ENCODE measurements at places on chromosomes 4 and X.

DNA sequence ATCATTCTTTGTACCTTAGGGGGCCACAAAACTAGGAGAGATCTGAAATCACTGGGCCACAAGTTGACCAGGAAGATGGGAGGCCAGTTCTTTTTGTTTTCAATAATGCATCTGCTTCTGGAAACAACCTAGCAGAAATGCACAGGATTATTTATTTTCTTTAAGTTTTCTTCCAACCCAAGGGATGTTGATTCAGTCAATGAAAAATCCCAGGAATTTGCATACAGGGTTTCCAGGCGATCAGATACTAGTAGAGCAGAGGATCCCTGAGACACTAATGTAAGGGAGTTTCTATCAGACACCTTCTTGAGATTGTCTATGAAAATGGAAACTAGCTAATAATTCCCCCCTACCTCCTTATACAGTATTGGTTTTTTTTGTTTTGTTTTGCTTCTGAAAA lies 7.4 kb downstream of the ATOH1 start:
- DNase-seq, result no peak

DNA sequence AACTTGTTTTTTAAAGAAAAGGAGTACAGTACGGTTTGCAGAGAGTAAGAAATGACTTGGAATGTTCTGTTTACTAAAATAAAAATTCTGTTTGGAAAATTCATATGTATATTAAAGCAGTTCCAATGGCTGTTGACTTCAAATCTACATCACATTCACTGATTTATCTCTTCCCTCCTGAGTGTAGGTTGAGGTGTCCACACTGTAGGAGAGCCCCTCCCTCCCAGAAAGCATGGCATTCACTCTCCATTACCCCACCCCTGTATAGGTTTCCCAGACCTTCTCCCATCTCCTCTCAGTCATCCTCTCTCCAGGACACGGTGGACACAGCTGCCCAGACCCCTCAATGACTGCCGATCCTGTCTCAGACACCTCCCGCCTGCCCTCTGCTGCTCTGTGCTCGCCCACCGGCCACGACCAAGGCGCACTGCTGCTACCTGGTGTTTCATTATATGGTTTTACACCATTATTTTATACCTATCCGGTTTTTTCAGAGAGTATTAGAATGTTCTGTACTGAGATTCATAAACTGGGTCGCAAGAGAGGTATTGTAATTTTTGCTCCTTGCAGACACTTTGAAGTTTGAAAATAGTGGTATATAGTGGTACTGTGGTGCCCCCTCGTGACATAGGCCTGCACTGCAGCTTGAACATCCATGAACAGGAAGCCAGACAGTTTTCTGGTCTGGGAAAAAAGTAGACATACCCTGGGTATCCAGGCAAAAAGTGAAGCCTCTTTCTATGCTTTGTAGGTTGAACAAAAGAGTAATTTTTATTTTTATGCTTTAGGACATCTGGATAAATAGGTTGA lies 38.8 kb upstream of the BEX4 start:
- DNase-seq, result peak; percentile 55

DNA sequence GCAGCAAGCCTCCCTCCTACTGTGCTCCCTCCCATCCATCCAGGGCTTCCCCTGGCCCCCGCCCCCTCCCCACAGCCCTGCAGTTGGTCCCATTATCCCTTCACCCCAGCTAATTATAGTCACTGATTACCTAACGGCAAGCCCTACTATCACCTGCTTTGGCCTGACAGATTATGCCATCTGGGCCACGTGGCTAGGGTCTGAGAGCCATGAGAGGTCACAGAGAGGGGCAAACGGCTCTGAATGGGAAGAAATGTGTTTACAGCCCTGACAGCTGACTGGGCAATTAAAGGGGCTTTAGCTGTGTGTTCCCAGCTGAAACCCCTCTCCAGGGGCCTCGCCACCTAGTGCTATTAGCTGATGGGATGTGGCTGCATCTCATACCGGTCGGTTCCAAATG lies 134.4 kb upstream of the CPEB2 start:
- DNase-seq, result no peak

DNA sequence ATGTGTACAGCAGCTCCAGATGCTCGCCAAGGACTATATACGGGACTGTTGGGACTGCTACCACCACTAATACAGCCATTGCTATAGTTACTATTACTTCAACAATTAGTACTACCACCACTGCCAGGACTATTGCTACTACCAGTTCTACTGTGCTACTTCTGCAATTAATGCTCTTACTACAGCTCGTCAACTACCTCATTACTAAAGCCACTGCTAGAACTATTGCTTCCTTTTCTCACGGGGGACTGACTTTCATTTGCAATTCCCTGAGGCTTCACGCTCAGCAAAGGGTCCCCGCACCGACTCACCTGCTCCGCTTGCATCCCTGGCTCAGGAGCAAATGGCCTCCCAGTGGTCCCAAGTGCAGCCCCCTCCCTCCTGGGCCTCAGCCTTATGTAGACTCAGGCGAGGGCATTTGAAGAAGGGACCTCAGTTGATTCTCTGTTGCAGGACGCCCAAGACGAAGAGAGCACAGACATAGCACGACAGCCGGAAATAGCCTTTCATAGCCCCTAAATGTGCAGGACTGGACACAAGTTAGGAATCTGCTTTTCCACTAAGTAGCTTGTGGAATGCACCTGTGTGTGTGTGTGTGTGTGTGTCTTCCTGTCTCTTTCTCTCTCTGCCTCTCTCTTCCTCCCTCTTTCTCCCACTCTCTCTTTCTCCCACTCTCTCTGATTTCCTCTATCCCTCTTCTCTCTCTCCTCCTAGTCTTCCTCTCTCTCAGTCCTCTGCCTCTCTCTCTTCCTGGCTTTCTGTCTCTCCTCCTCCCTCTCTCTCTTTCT lies 294.8 kb downstream of the ASMT start:
- no peak for DNase-seq

DNA sequence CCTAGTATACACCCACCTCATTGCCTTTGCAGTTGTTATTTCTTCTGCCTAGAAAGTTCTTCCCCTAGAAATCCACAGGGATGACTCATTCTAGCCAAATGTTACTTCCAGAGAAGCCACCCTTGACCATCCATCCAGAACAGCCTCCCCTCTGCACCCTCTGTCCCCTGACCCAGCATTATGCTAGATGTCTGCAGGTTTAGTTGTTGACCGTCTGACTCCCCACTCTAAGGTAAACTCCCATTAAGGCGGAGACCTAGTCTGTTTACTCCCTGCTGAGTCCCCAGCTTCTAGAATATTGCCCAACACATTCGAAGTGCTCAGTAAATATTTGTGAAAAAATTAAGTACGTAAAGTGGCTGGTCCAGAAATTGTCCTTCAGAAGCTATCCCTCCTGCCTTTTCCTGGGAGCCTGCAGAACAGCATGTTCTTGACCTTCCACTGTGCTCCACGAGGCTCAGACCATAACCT lies 11.0 kb downstream of the SRD5A3 start:
- no peak for DNase-seq

DNA sequence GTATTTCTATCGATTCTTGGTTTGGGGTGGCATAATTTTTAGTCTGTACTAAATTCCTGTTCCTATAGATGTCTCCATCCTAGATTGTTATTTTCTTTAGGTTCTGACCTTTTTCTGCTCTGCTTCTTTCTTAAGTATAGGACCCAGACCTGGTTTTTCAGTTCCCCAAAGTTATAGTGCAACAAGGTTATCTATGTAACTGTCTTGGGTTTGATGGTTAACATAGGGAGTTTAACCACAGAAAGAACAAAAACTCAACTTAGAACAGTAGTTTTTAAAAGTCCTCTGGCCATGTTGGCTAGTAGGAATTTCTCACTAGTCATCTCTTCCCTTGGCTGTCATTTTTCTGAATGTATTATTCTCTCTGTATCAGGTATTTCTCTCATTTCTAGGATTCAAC lies 38.8 kb upstream of the MAD2L1 start:
- DNase-seq, result no peak

DNA sequence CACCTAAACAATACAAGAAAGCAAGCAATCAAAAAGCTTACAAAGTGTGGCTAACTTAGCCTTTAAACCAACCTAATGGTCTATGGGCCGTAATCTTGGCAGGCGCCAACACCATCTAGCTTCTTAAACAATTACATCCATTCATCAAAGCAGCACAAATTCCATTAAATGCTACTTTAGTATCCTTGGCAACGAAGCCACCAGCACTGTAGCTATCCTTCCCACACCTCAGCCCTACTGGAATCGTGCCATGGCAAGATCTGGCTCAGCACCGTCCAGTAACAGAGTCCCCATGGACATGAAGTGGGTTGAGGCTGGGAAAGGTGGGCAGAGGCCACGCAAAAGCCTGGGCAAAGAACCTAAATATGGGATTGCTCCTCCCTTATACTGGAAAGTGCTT lies 91.6 kb upstream of the MAP3K15 start:
- DNase-seq, result no peak

- no peak for DNase-seq
Measured at GRCh38 chr4:24607334-24607733, 23.0 kb upstream of the DHX15 start.

DNA sequence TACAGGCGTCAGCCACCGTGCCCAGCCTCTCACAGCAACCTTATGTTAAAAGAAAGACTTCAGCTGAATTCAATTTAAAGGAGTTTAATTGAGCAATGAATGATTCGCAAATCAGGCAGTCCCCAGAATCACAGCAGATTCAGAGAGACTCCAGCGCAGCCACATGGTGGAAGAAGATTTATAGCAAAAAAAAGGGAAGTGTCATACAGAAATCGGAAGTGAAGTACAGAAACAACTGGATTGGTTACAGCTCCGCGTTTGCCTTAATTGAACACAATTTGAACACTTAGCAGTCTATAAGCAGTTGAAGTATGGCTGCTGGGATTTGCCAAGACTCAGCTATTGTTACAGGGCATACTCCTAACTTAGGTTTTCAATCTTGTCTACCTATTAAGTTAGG lies 19.8 kb downstream of the CENPVL3 start:
- DNase-seq, result no peak

GRCh38 chr4:94126669-94127068 lies 81.0 kb upstream of the SMARCAD1 start:
- no peak for DNase-seq

- no peak for DNase-seq
Measured at GRCh38 chr4:76489686-76490161, 54.7 kb downstream of the SHROOM3 start.

GRCh38 chr4:1206299-1207156 lies 34.1 kb upstream of the SPON2 start:
- no peak for DNase-seq

DNA sequence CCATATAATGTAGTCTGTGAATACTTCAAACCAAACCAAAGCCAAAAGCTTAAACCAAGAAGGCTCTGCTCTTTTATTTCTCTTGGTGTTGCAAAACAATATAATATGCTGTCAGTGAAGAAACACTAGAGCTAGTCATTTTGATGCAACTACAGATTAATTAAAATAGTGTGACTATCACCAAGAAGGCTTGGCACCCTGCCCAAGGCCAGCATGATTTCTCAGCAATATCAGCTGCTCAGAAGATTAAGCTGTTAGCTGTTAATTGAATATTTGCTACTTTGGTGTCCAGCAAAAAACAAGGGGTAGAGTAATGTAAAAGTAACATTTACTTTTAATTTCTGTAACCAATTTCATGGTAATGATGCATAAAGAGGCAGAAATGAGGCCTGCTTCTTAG lies 104.9 kb upstream of the PRPS2 start:
- no peak for DNase-seq

DNA sequence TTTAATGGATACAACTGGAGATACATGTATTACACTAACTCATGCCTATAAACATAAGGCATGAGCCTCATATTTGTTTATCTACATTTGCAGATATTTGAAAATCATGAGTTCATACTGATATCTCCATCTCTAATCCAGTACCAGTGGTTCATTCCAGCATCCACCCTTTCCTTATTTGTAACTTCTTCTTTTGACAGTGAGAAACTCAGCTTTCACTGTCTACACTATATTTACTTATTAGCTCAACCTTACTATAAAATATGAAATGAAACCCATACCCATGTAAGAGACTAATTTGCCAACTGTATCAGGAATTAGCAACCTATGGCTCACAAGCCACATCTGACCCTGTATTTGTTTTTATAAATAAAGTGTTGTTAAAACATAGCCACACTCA lies 161.9 kb upstream of the GPRIN3 start:
- no peak for DNase-seq

DNA sequence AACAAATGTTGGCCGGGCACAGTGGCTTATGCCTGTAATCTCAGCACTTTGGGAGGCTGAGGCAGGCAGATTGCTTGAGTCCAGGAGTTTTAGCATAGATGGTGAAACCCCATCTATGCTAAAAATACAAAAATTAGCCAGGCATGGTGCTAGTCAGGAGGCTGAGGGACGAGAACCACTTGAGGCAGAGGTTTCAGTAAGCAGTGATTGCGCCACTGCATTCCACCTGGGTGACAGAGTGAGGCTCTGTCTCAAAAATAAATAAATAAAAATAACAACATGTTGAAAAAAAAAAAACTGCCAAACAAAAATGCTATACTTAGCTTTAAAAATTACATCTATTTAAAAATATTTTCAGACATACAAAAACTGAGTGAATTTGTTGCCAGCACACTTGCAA lies 374.2 kb upstream of the SMIM31 start:
- DNase-seq, result no peak

- no peak for DNase-seq
Measured at GRCh38 chrX:3743801-3744439, 30.5 kb upstream of the PRKX start.

- DNase-seq, result no peak
Measured at GRCh38 chrX:22959204-22959920, 40.4 kb upstream of the DDX53 start.

DNA sequence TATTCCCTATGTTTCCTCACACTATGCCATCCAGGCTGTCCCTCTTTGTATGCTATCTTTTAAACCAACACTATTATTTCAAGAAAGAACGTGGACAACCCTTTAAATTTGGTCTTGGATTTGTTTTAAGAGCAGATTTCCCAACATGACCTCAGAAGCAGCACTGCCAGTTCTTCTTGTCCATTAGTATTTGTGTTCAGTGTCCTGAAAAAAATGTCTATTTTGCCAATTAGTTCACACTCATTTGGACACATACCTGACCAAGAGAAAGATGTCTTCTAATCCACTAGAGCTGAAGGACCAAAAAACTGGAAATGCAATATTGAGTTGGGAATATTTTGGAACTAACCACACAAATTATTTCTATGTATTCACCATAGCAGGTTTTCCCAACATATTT lies 223.2 kb upstream of the CNKSR2 start:
- DNase-seq, result no peak

DNA sequence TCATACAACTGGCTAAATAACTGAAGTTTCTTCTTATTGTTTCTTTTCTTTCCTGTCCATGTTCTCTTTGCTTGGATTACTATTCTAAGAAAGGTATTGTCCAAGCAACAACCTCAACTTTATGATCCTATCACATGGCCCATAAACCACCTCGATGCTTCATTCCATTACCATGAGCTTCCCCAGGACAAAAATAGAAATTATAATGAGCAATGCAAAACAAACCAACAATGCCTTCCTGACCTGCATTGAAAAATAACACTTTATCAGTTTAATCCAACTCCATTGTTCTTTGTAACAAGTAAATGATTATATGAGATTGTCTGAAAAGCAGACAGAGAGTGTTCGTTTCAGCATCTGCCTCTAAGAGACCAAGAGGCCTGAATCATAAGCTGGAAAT lies 148.8 kb downstream of the HS6ST2 start:
- no peak for DNase-seq

Measured in kidney capillary endothelial cell (primary cell).